ENCODE measurements at places on chromosomes 3 and 15.

DNA sequence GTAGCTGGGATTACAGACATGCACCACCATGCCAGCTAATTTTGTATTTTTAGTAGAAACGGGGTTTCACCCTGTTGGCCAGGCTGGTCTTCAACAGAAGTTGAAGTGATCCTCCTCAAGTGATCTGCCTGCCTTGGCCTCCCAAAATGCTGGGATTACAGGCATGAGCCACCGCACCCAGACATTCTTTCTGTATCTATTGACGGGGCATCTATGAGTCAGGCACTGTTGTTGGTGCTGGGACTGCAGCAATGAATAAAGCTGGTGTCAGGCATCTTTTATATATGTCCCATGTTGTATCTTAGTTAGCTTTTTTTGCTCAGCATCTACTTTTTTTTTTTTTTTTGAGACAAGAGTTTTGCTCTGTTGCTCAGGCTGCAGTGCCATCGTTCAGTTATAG is 47.6 kb upstream of the ULK4 start:
- DNase-seq: no peak

DNA sequence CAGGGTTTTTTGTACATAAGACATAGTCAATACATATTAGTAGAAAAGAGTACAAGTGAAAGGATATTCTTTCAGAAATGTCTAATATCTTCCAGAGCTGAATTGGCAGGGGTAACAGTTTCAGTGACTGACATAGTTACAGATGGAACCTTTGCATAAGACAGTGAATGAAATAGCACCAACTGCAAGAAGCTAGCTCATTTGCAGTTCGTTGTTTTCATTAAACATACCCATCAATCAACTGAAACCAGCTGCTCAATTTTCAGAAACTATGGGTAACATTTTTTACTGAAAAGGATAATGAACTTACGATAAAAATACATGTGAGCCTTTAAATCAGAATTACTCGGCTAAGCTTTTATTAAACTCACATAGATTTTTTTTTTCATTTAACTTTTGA is 93.9 kb upstream of the EPHA3 start:
- no peak for DNase-seq

DNA sequence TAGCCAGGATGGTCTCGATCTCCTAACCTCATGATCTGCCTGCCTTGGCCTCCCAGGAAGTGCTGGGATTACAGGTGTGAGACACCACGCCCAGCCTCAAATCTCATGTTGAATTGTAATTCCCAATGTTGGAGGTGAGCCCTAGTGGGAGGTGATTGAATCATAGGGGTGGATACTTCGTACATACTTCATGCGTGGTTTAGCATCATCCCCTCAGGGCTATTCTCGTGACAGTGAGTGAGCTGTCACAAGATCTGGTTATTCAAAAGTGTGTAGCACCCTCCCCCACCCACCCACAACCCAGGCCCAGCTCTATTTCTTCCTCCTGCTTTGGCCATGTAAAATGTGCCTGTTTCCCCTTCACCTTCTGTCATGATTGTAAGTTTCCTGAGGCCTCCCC is 236.9 kb upstream of the IL12A start:
- no peak for DNase-seq

DNA sequence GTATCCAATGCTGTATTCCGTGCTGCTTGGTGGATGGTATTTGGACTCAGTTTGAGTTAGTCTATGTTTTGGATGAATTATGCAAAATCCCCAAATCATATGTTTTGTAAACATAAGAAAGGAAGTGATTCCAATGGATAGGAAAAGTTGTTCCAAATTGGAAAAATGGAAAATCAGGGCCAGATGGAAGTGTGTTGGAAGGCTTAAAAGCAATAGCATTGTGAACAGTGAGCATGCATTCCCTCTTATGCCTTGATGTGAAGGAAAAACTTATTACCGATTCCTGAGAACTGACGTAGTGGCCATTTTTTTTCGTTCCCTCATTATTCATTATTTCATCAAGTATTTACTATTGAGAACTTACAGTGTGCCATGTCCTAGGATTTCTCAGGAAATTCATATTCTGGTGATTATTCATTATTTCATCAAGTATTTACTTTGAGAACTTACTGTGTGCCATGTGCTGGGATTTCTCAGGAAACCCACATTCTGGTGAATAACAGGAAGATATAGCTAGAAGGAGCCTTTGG is 144.1 kb upstream of the TPRG1 start:
- no peak for DNase-seq

- no peak for DNase-seq
These were observed 479.8 kb downstream of the NAALADL2 start for GRCh38 chr3:175338775-175339535.

DNA sequence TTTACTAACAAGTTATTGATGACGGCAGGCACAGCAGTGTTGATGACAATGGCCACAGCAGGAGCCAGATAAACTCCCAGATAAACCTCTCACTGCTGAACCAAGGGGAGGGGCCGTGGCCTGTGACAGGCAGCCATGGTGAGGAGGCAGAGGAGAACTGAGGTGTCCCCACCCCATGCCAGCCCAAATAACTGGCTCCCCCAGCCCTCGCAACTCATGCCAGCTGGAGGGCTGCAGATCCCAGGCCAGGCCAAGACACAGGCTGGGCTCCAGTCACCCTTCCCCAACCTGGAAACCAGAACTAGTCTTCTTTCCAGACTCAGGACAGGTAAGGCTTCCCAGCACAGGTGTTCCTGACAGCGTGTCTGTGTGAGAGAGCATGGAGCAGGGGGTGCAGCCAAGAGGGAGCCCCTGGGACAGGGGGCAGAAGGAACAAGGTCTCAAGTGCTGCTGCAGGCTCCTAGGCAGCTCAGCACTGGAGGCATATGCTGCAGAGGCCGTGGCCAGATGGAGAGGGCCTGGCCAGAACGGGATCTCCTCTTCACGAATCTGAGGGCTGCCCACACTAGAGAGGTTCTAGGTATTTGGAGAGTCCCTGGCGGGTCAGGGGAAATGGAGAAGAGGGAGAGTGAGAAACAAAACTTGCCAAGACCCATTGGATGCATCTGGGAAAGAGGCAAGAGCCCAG is 15.9 kb downstream of the PLA2G4F start:
- no peak for DNase-seq

DNA sequence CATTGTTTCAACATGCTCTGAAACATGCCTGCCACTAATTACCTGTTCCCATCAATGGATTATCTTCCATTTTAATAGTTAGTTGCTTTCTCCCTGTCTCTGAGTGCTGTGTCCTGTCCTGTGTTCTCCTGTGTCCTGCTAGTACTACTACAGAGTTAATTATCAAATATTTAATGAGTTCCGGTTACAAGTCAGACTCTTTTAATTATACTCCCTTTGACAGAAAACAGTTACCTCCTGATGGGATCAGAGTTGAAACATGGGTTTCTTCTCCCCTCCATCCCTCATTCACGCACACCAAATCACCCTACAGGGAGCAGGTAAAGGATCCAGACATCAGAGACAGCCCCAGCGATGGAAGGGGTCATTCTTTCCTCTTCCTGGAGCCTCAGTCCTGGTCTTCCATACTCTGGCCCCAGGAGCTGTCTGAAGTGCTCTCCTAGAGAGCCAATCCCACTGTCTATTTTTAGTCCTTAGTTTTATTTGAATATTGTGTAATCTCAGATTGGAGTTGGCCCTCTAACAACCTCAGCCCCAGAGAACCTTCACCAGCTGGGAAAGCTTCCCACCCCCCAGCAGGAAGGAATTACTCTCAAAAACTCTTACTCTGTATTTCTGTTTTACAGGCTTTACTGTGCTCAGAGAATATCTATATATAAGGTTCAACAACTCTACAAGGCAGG is 137.0 kb upstream of the C2CD4B start:
- DNase-seq: no peak

- no peak for DNase-seq
These were observed 817 bp downstream of the CLK3 start for GRCh38 chr15:74616366-74616939.

GRCh38 chr3:152593242-152593641 is 241.7 kb upstream of the P2RY1 start:
- DNase-seq: no peak

- DNase-seq: peak; percentile 82
These were observed 65.6 kb downstream of the SYNPR start for GRCh38 chr3:63343674-63344073.

DNA sequence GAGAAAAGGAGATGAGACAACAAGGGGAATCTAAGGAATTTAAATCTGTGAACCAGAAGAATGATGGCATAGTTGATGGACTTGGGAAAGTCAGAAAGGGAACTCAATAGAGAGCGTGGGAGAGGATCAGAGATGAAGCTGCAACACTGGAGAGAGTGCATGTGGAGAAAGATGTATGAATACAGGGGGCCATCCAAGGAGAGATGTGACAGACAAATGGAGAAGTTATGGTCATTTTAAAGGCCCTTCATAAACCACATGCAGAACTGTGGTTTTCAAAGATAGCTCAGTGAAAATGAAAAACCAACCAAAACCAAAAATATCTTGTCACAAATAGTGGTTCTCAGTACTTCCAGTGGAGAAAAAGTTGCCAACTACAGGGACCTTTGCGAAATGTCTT is 265.2 kb downstream of the SUCLG2 start:
- no peak for DNase-seq

GRCh38 chr3:56806407-56806806 is 4.7 kb upstream of the ARHGEF3 start:
- peak; percentile 13 for DNase-seq

DNA sequence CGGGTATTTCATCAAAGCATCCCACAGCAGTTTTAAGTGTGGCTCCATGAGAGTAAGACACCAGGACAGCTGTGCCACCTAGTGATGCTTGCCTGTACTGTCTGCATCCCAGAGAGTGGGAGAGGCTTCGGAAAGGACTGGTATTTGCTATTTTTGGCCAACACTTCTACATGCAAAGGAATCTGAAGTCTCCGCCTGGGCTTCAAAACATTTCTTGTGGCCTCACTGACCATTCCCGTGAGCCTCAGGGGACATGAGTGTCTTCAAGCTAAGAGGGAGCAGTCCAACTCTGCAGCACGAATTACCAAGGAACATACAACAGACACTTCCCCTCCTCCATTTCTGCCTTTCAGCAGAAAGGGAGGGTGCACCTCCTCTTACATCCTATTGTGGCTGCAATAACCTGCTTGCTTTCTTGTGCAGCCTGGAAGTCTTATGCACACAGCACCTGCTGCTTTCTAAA is 177.5 kb downstream of the RORA start:
- peak; percentile 51 for DNase-seq

- DNase-seq: no peak
These were observed 73.1 kb upstream of the BHLHE40 start for GRCh38 chr3:4906107-4906621.

- DNase-seq: no peak
These were observed 92.4 kb downstream of the CSNK1G1 start for GRCh38 chr15:64263567-64263966.

DNA sequence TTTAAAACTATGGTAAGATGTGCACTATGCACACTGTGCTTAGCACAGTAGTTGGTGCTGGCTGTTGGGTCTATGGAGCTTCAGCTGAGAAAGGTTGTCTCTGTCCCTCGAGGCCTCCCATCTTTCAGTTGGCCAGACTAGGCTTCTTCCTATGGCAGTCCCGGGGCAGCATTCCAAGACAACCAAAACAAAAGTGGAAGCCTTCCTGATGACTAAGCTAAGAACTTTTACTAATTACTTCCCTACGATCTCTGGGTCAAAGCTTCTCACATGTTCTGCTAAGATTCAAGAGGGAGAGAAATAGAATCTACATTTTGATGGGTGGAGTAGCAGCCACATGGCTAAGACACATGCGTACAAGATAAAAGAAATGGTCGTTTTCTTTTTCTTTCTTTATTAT is 342.8 kb downstream of the TUSC7 start:
- no peak for DNase-seq

DNA sequence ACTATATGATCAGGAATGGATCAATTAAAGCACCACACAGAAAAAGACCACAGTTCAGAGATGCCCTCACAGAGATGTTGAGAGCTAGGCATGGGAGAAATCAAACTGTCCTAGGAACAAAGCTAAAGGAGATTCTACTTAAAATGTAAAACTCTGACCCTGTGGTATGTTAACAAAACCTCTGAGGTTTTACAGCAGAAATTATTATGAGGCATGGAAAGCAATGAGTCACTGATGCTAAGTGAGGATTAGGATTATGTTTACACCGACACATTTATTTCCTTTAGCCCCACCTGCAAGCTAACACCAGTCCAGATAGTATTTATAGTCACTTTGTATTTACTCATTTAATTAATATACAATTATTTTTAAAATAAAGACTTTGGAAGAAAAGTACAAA is 1242.2 kb downstream of the OTOL1 start:
- DNase-seq: no peak
